Endothelial cell (in vitro differentiated cells): ENCODE measurements at places on chromosomes 7 and 10.
A peak's percentile ranks its signal among the peaks of the same experiment; 100 is the strongest.

GRCh38 chr7:43591558-43592180 is 8.8 kb downstream of the STK17A start:
- H3K27ac ChIP-seq = peak overlapping the region; percentile 25
- H3K27me3 ChIP-seq = no peaks in the 10 kb centered on the region
- H3K4me1 ChIP-seq = peaks cover 3% of the 10 kb centered on the region
- no peaks in the 10 kb centered on the region for H3K36me3 ChIP-seq

GRCh38 chr7:17044861-17045260 is 163.1 kb upstream of the AGR3 start:
- no peaks in the 10 kb centered on the region for H3K36me3 ChIP-seq
- H3K27ac ChIP-seq = no peak overlapping the region
- peaks cover 3% of the 10 kb centered on the region for H3K27me3 ChIP-seq
- no peak overlapping the region for H3K4me3 ChIP-seq
- no peak for DNase-seq

GRCh38 chr10:22159979-22160378 is 57.8 kb downstream of the EBLN1 start:
- peaks cover 10% of the 10 kb centered on the region for H3K4me1 ChIP-seq
- no peak for DNase-seq
- H3K36me3 ChIP-seq = no peaks in the 10 kb centered on the region
- peak overlapping the region; percentile 77 for H3K27ac ChIP-seq
- no peaks in the 10 kb centered on the region for H3K27me3 ChIP-seq
- H3K4me3 ChIP-seq = no peak overlapping the region

- peaks cover 9% of the 10 kb centered on the region for H3K4me1 ChIP-seq
- no peak overlapping the region for H3K4me3 ChIP-seq
- no peaks in the 10 kb centered on the region for H3K27me3 ChIP-seq
- H3K27ac ChIP-seq = no peak overlapping the region
- no peak for DNase-seq
Observed at GRCh38 chr7:28570970-28571288, 158.6 kb downstream of the CREB5 start.

GRCh38 chr7:101586906-101587677 is 42.0 kb downstream of the MYL10 start:
- no peak overlapping the region for H3K4me3 ChIP-seq
- DNase-seq = no peak
- H3K36me3 ChIP-seq = peaks cover 3% of the 10 kb centered on the region
- H3K27ac ChIP-seq = no peak overlapping the region
- H3K27me3 ChIP-seq = peaks cover 2% of the 10 kb centered on the region

- no peaks in the 10 kb centered on the region for H3K36me3 ChIP-seq
- H3K4me1 ChIP-seq = no peaks in the 10 kb centered on the region
- H3K4me3 ChIP-seq = no peak overlapping the region
- H3K27ac ChIP-seq = no peak overlapping the region
- peaks cover 2% of the 10 kb centered on the region for H3K27me3 ChIP-seq
- DNase-seq = no peak
Observed at GRCh38 chr7:107446988-107447387, 22.9 kb upstream of the GPR22 start.

GRCh38 chr7:41315764-41316163 is 387.1 kb downstream of the INHBA start:
- DNase-seq = peak; percentile 26
- no peak overlapping the region for H3K4me3 ChIP-seq
- no peak overlapping the region for H3K27ac ChIP-seq
- H3K4me1 ChIP-seq = no peaks in the 10 kb centered on the region
- peaks cover 4% of the 10 kb centered on the region for H3K27me3 ChIP-seq

DNA sequence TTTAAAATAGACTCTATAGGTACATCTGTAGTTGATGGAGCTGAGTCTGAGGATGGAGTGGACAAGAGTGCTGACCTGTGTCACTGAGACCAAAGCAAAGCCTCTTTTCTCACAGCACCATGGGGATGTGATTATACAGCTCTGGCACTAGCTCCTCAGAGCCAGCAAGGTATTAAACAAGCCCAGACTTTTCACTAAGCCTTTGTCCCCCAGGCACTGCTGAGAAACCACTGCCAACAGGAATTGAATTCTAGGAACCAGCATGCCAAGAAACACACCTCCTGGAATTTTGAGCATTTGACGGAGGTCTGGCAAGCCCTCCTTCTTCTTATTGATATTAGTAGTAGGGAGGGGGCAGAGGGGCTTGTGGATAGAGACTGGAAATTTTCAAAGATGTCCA is 147.0 kb downstream of the C1GALT1 start:
- H3K4me3 ChIP-seq = no peak overlapping the region
- no peak overlapping the region for H3K27ac ChIP-seq
- no peaks in the 10 kb centered on the region for H3K36me3 ChIP-seq
- no peak for DNase-seq

GRCh38 chr7:40802497-40802896 is 667.7 kb downstream of the SUGCT start:
- no peaks in the 10 kb centered on the region for H3K36me3 ChIP-seq
- no peak for DNase-seq
- H3K4me3 ChIP-seq = no peak overlapping the region
- no peak overlapping the region for H3K27ac ChIP-seq
- no peaks in the 10 kb centered on the region for H3K27me3 ChIP-seq
